ENCODE measurements at places on chromosomes 7 and 10. TPM values are rescaled to one million over a fixed set of nuclear protein-coding genes. Genes with fewer than 3 reads are reported as not detected.

GRCh38 chr10:90920986-90921666, at the start of gene ANKRD1:
Gene ANKRD1, minus strand, starts transcription at chr10:90921087. Its CDS starts 60 bp downstream, at chr10:90921027.
- DNase-seq, result peak; percentile 95

DNA sequence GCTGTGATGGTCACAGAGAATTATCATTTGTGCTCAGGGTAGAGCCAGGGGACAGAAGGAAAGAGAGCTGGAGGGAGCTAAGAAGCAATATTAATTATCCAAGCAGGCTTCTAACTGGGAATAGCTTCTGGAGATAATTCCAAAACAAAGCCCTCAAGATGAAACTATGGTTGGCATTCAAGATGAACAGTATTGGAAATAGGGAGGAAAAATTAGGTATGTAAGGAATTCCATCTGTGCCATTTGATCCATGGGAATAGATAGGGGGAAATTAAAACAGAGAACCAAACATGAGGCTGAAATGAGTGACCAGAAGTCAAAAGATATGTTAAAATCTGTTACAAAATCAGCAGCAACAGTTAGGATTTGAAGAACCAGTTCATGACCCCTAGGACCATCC, 75.3 kb downstream of the NDUFB2 start:
- no peak for DNase-seq

Gene FGFR2
- 18.8 TPM for total RNA-seq

Gene PPP1R9A
- 1.0 TPM for total RNA-seq

Gene GRM3
- not detected for total RNA-seq

Gene ZNF655
- total RNA-seq, result 51.1 TPM

Measured in bronchial epithelial cell (primary cell).